CD4-positive, alpha-beta T cell treated with Interferon alpha-2 for 1 hour (primary cell): ENCODE measurements at places on chromosomes 6 and 20.

DNA sequence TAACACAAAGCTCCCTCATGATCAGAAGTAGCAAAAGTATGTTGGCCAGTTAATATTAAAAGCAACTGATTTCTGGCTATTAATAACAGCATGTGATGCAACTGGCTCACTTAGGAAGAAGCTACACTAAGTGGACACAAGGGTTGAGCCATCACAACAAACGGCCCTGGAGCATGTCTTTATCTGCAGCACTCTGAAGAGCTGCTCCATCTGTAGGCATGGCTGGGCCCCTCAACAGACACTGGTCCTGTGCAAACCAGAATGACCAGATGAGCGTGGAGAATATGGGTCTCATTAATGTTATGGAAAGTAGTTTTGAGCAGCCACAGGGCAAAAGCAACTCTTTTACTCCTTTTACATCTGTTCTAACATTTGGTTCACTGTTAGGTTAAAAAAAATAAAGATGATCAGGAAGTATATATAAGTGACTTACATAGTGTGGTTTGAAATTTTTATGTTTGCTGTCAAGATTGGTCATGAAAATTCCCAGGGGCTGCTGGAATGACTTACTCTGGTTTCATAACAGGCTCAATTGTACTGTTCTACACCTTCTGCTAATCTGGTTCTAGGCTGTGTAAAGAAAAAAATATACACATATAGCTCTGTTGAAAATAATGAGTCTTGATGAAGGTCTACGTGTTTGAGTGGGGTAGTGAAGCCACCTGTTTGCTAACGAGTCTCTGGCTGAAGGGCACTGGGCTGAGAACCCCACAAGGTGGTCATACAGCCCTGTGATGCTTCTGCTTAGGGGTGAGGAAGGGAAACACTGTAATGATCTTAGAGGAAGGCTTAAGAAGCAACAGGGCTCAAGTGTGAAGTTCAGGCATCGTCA, 58.1 kb downstream of the INSM1 start:
- DNase-seq = no peak

GRCh38 chr20:5197847-5198650, 71.2 kb downstream of the CDS2 start:
- DNase-seq = no peak

GRCh38 chr6:14824484-14825275, 421.2 kb upstream of the JARID2 start:
- no peak for DNase-seq

DNA sequence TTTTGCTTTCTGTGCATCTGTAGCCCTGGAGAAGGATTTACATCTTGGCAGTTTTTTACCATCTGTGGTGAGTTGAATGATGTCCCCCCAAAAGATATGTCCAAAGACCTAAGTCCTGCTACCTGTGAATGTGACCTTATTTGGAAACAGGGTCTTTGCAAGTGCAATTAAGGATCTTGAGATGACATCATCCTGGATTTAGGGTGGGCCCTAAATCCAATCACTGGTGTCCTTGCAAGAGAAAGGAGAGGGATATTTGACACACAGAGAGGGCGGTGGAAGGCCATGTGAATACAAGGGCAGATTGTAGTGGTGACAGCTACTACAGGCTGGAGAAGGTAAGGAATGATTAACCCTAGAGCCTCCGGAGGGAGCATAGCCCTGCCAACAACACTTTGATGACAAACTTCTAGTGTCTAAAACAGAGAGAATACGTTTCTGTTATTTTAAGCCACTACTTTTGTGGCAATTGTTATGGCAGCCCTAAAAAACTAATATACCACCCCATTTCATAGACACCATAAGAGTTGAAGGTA, 35.1 kb downstream of the MKKS start:
- no peak for DNase-seq

DNA sequence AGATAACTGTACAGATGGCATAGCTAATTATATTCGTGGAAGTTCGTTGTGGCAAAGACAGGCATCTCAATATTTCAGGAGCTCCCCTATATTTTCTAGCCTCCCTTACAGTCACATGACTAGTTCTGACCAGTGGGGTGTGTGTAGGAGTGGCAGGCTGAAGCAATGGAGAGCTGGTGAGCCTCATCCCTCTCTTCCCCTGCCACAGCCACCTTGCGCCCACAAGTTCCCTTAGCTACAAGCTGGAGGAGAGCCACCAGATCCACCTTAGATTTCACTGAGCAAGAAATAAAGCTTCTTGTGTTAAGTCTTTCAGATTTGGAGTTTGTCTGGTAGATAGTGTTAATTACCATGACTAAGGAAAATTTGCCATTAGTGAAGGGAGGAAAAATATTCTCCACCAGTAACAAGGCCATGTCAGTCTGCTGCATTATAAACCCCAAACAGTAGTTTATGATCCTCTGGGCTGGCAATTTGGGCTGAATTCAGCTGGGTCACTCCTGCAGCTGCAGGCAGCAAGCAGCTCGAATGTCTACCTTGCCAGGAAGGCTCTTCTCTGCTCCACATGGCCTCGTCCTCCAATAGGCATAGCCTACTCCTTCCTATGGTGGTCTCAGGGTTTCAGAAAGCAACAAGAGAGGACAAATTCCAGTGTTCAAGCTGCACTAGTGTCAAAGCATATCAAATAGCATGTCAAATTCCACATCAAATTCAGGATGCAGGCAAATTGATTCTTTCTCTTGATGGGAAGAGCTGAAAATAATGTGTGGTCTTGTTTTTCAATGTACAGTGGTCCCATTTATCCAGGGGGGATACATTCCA, 7.4 kb upstream of the RBCK1 start:
- no peak for DNase-seq

- peak; percentile 37 for DNase-seq
Measured at GRCh38 chr20:54063992-54064676, 6.3 kb downstream of the BCAS1 start.

GRCh38 chr6:8750627-8751026, 315.3 kb upstream of the SLC35B3 start:
- DNase-seq = no peak

- DNase-seq = no peak
Measured at GRCh38 chr6:157330831-157331230, 7.5 kb upstream of the TMEM242 start.
